Ascending aorta (tissue), 2 donors: ENCODE measurements at places on chromosomes 12 and 14. TPM values are rescaled to one million over a fixed set of nuclear protein-coding genes. Genes with fewer than 3 reads are reported as not detected.

- H3K36me3 ChIP-seq, result peaks cover 76% of the 10 kb centered on the region
- H3K27ac ChIP-seq, result no peak overlapping the region
- H3K4me1 ChIP-seq, result no peaks in the 10 kb centered on the region
These were observed 18.7 kb downstream of the ITGA7 start for GRCh38 chr12:55688716-55689655.

DNA sequence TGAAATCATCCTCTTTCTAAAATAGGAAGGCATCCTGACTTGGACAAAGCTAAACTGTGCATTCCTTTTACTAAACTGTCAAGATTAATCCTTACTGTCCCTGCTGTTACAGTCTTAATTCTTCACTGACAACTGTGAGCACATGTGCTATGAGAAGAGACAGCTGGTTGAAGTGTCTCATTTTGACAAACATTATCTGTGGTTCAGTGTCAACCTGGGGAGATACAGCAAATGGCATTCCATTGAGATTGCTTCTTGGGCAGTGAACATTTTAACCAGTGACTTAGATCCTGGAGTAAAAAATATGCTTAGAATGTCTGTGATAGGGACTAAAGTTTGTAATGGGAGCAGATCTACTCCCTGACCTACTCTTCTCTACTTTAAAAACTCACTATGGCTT lies 552.6 kb upstream of the ATP2B1 start:
- H3K4me3 ChIP-seq, result no peak overlapping the region
- no peaks in the 10 kb centered on the region for H3K36me3 ChIP-seq
- no peaks in the 10 kb centered on the region for H3K27me3 ChIP-seq
- DNase-seq, result no peak
- no peak overlapping the region for H3K27ac ChIP-seq

RNASE2 gene
- total RNA-seq, result not detected

GRCh38 chr12:18250313-18250916 lies 10.9 kb upstream of the PIK3C2G start:
- DNase-seq, result no peak
- no peak overlapping the region for H3K4me3 ChIP-seq
- no peak overlapping the region for H3K27ac ChIP-seq
- no peaks in the 10 kb centered on the region for H3K27me3 ChIP-seq
- H3K4me1 ChIP-seq, result no peaks in the 10 kb centered on the region
- H3K36me3 ChIP-seq, result no peaks in the 10 kb centered on the region

DNA sequence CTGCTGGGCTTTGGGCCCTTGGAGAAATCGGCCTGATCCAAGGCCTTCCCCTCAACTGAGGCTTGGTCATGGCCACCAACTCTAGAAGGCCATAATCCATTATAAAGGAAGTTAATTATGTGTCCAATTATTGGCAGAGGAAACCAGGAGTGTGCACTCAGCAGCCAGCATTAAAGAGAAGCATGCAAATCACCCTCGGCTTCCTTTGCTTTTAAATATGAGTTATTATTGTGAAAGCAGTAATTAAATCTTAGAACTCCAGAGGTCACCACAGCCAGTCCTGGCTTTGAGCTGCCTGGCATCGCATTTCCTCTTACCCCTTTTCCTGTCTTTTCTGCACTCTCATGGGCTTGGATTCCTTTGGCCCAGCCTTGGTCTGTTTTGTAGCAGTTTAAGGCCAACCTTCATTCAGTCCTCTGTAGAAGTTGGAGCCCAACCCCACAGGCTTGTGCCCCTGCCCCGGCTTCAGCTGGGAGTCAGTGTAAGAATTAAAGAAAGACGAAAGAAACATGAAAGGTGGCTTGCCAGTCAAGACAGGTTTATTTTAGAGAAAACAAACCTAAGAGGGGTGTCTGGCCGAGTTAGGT lies 14.7 kb upstream of the KRT86 start:
- H3K27me3 ChIP-seq, result no peaks in the 10 kb centered on the region
- H3K4me3 ChIP-seq, result no peak overlapping the region
- no peak for DNase-seq
- H3K4me1 ChIP-seq, result peaks cover 5% of the 10 kb centered on the region

DNA sequence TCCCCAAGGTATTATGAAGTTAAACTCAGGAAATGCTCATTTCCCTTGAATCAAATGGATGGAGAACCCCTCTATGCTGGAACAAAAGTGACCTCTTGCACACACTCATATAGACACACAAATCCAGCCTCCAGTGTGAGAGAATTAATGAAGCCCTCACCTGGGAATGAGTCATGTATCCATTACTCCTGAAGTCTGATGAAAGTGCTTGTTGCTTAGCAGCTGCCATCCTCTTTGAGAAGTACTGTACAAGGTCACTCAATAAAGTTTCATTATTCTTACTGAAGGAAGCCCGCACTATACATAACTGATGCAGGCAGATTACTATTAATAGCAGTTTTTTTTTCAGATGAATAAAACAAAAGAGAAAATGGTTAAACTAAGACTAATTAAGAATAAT lies 102.3 kb downstream of the RERG start:
- H3K4me1 ChIP-seq, result peaks cover 5% of the 10 kb centered on the region
- no peak overlapping the region for H3K27ac ChIP-seq
- H3K4me3 ChIP-seq, result no peak overlapping the region
- H3K36me3 ChIP-seq, result no peaks in the 10 kb centered on the region

- no peaks in the 10 kb centered on the region for H3K4me1 ChIP-seq
- H3K4me3 ChIP-seq, result no peak overlapping the region
- H3K27me3 ChIP-seq, result no peaks in the 10 kb centered on the region
- no peak for DNase-seq
- no peaks in the 10 kb centered on the region for H3K36me3 ChIP-seq
These were observed 210.6 kb downstream of the SLC6A15 start for GRCh38 chr12:84702001-84702400.

GRCh38 chr12:112386726-112387125 lies 4.5 kb upstream of the HECTD4 start:
- no peak overlapping the region for H3K27ac ChIP-seq
- H3K36me3 ChIP-seq, result no peaks in the 10 kb centered on the region
- H3K27me3 ChIP-seq, result no peaks in the 10 kb centered on the region
- H3K4me1 ChIP-seq, result no peaks in the 10 kb centered on the region
- DNase-seq, result no peak

GRCh38 chr14:98321841-98322240 lies 950.2 kb downstream of the BCL11B start:
- no peaks in the 10 kb centered on the region for H3K27me3 ChIP-seq
- no peak overlapping the region for H3K4me3 ChIP-seq
- no peak for DNase-seq
- H3K27ac ChIP-seq, result no peak overlapping the region

DNA sequence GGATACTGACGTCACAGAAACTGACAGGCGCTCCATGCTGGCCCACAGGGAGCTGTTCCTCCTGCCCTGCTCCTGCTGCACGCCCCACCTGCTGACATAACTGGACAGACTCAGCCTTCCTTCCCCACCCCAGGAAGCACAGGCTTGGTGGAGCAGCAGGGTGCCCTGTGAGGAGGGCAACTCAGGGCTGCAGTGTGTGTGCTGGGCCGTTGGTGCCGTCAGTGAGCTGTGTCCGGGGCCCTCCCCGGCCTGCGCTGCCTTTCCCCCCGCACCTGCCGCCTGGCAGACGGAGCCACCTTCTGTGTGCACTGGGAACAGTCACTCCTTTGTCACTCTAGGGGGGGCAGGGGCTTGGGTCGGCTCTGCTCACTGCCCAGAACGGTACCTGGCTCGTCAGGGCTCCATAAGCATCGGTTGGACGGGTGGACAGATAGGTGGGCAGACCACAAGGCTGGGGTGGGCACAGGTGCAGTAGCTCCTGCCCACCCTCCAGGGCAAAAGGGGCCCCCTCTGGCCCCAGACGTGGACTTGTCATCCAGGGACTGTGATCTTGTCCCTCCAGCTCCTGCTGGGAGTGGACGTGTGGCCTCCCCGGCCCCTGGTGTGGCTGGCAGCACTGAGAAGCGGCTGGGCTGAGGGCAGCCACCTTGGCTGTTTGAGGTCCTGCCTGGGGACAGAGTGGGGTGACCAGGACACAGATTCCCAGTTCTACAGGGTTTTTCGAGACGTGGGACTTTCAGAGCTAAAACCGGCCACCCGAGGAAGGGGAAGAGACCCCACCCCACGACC lies 32.8 kb downstream of the FBRSL1 start:
- H3K4me1 ChIP-seq, result no peaks in the 10 kb centered on the region
- H3K27ac ChIP-seq, result no peak overlapping the region
- no peak for DNase-seq
- H3K4me3 ChIP-seq, result no peak overlapping the region

DNA sequence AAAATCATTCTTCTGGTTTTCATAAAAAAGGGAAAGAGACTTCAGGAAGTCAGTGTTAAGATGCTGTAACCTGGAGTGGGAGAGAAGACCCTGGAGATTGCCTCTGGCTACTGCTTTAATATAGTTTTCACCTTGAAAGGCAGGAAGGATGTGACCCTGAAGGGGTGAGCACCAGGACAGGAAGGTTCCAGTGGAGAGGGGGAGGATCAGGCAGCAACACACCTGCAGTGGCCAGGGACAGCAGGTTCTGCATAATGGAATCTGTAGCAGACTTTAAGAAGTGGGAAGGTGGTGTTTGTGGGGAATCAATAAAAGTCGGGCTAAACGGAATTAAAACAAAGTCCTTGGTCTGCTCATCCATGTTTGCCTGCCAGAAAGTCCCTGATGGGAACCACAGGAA lies 6.3 kb upstream of the HEATR5A start:
- no peaks in the 10 kb centered on the region for H3K36me3 ChIP-seq
- H3K4me1 ChIP-seq, result no peaks in the 10 kb centered on the region
- no peaks in the 10 kb centered on the region for H3K27me3 ChIP-seq
- H3K4me3 ChIP-seq, result no peak overlapping the region
- no peak overlapping the region for H3K27ac ChIP-seq
- no peak for DNase-seq

GRCh38 chr14:30450631-30451545 lies 108.1 kb upstream of the G2E3 start:
- no peaks in the 10 kb centered on the region for H3K36me3 ChIP-seq
- H3K27me3 ChIP-seq, result no peaks in the 10 kb centered on the region
- no peak overlapping the region for H3K4me3 ChIP-seq
- H3K4me1 ChIP-seq, result no peaks in the 10 kb centered on the region
- no peak overlapping the region for H3K27ac ChIP-seq
- no peak for DNase-seq

DNA sequence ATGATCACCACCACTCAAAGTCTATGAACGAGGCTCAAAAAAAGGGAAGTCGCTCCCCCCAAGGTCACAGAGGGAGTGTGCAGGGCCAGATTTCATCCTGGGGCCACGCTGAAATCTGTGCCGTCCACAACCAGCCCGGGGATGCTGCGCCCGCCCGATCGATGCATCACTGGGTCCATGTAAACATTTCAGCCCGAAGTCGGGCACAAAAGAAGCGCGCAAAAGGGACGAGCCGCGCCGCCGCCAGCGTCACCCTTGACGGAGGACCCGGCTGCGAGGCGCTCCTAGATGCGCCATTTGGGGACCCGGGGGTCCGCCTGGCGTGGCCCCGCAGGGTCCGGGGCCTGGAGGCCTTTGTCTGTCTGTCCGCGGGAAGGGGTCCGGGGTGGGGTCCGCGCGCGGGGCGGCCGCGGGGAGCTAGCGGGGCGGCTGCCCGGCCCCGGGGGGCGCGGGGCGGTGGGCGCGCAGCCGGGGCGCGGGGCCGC lies 503 bp downstream of the FBXO21 start:
- H3K36me3 ChIP-seq, result peaks cover 9% of the 10 kb centered on the region
- no peaks in the 10 kb centered on the region for H3K27me3 ChIP-seq
- no peaks in the 10 kb centered on the region for H3K4me1 ChIP-seq

GRCh38 chr12:107519906-107520859 lies 165.4 kb upstream of the PWP1 start:
- H3K4me1 ChIP-seq, result no peaks in the 10 kb centered on the region
- DNase-seq, result no peak
- H3K27ac ChIP-seq, result no peak overlapping the region
- H3K36me3 ChIP-seq, result no peaks in the 10 kb centered on the region

GRCh38 chr14:106493962-106494823 lies 967.8 kb downstream of the TMEM121 start:
- no peaks in the 10 kb centered on the region for H3K4me1 ChIP-seq
- H3K36me3 ChIP-seq, result no peaks in the 10 kb centered on the region
- no peaks in the 10 kb centered on the region for H3K27me3 ChIP-seq
- H3K27ac ChIP-seq, result no peak overlapping the region

GRCh38 chr14:59055439-59056045 lies 132.9 kb upstream of the DAAM1 start:
- H3K27ac ChIP-seq, result no peak overlapping the region
- H3K4me1 ChIP-seq, result no peaks in the 10 kb centered on the region
- H3K36me3 ChIP-seq, result no peaks in the 10 kb centered on the region

GRCh38 chr14:62118461-62118860 lies 356.2 kb downstream of the SNAPC1 start:
- DNase-seq, result no peak
- no peaks in the 10 kb centered on the region for H3K27me3 ChIP-seq

DNA sequence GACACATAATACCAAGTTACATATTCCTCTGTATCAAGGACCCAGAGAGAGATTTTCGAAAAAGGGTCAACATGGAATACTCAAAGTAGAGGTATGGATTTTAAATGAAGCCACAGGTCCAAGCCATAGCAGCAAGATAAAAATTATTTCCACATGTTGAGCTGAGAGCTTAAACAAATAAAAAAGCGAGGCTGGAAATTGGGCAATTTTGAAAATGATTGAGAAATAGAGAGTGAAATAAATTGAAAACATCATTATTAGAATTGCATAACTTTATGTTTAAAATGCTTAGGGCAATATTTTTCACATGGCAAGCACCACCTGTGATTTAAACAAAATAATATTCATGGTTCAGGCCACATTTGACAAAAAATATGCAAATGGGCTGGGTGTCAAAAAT lies 1251.0 kb upstream of the USP15 start:
- H3K4me1 ChIP-seq, result no peaks in the 10 kb centered on the region
- H3K27me3 ChIP-seq, result no peaks in the 10 kb centered on the region
- no peaks in the 10 kb centered on the region for H3K36me3 ChIP-seq
- DNase-seq, result no peak

DNA sequence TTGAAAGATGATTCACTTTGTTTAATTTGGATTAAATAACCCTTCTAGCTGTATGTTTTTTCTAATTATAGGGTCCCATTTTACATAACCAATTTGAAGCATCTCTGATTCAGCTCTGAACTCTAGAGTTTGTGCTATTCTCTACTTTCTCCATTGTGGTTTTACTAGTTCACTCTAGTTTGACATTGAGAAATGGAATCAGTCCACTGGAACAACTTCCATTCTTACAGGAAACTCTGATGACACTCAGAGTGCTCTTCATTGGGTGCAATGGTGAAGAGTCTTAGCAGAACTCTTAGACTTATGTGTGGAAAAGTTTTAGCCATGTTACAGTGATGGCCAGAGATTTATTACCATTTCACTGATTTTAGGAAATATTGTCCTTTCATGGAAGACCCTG lies 140.7 kb downstream of the DYRK2 start:
- no peaks in the 10 kb centered on the region for H3K4me1 ChIP-seq
- H3K27me3 ChIP-seq, result no peaks in the 10 kb centered on the region
- no peaks in the 10 kb centered on the region for H3K36me3 ChIP-seq
- no peak for DNase-seq
